ENCODE measurements at places on chromosomes 7 and 10.

- no peak for DNase-seq
Observed at GRCh38 chr7:84744385-84744784, 442.5 kb downstream of the SEMA3D start.

- DNase-seq = no peak
Observed at GRCh38 chr7:127254163-127254684, 1.5 kb upstream of the GRM8 start.

GRCh38 chr7:124603066-124603465 lies 162.5 kb downstream of the GPR37 start:
- DNase-seq = no peak

DNA sequence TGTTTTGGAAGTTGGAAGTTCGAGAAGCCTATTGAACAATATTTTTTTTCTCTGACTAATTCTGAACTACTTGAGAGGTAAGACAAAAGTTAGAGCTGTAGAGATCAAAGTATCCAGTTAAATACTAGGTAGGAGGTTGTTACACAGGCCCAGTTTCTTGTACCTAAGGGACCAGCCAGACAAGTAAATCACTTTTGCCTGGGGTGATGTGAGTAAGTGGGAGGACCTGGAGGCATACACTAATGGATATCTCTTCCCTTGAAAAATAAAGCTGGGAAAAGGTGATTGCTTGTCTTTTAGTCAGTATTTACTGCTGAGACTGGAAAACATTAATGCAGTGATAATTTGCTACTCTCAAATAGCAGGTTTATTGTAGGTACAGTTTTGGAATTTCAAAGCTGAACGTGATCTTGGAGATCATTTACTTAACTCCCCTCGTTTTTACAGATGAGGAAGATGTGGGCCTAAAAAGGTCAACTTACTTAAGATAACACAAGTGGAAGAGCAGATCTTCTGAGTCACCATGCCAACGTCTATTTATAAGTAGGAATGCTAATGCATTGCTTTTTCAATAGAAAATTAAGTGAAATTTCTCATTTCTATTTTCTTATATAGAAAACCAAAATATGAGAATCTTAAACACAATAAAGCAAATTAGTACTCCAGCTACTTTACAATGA lies 181.3 kb downstream of the PPP1R9A start:
- no peak for DNase-seq

GRCh38 chr7:148706368-148706767 lies 7.7 kb downstream of the CUL1 start:
- no peak for DNase-seq

DNA sequence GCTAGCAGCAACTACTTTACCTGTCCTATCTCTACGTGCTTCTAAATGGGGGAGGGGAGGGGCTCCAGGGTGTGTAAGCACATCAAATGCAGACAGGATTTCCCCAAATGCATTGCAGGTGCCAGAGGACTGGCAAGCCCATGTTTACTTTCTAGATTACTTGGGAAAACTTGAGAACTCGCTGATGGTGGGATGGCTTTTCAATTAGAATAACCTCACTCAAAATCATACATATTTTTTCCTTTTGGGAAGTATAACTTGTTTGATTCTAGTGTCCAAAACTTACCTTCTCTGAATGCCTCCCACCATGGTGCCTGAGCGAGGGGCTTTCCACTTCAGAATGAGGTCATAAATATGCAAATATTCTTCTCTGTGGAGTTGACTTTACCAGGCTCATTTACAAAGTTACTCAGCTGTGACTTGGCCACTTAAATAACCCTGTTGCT lies 191.3 kb upstream of the RHOBTB1 start:
- DNase-seq = no peak

- no peak for DNase-seq
Observed at GRCh38 chr7:71769326-71769725, 637.4 kb downstream of the GALNT17 start.

- DNase-seq = no peak
Observed at GRCh38 chr10:74329873-74330272, 178.9 kb downstream of the ADK start.

DNA sequence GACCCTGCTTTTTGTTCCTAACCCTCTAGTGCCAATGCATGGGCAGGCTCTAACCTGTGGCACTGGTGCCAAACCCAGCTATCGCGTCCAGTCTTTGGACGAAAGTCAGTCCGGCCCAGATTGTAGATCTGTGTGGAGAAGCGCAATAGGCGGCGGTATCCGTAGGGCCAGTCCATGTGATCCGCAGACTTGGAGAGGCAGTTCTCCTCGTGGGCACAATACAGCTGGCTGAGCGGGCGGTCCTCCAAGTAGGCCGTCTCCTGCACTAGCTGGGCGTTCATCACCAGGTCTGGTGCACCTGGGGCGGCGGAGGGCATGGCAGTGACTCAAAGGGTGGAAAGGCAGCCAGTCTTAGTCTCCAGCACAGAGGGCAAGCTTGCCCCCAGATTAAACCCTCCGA lies 14.5 kb downstream of the LOXL4 start:
- no peak for DNase-seq

GRCh38 chr7:144653449-144653848 lies 182.4 kb downstream of the TPK1 start:
- no peak for DNase-seq

DNA sequence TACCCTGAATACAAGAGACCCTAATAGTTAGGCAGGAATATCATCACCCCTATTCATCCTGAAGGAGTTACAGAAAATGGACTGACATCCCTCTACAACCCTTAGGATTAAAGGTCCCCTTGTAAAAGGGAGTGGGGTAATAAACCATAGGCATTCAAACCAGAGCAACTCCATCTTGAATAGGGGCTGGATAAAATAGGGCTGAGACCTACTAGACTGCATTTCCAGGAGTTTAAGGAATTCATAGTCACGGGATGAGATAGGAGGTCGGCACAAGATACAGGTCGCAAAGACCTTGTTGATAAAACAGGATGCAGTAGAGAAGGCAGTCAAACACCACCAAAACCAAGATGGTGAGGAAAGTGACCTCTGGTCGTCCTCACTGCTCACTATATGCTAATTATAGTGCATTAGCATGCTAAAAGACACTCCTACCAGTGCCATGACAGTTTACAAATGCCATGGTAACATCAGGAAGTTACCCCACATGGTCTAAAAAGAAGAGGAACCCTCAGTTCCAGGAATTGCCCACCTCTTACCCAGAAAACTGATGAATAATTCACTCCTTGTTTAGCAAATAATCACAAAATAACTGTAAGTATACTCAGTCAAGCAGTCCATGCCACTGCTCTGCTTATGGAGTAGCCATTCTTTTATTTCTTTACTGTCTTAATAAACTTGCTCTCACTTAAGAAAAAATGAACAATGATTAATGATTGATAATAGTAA lies 37.2 kb downstream of the CUBN start:
- no peak for DNase-seq

DNA sequence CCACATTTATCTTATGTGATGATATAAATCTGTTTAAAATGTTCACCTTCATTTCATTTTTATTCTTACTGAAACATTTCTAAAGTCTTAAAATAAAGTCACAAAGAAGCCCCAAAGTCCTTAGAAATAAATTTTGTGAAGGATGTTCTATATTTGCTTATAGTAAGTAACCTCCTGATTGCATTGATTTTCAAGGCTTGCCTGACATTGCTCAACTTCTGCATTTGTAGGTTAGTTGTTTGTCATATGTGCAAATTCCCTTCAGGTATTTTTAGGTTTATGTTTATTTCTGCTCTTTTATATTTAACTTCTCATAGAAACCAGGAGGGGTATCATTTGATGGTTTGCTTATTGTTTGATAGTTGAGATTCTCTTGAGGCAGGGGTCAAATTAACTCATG lies 417.8 kb downstream of the ARL4A start:
- DNase-seq = no peak

GRCh38 chr7:73865738-73866445 lies 4.9 kb downstream of the TMEM270 start:
- DNase-seq = no peak

DNA sequence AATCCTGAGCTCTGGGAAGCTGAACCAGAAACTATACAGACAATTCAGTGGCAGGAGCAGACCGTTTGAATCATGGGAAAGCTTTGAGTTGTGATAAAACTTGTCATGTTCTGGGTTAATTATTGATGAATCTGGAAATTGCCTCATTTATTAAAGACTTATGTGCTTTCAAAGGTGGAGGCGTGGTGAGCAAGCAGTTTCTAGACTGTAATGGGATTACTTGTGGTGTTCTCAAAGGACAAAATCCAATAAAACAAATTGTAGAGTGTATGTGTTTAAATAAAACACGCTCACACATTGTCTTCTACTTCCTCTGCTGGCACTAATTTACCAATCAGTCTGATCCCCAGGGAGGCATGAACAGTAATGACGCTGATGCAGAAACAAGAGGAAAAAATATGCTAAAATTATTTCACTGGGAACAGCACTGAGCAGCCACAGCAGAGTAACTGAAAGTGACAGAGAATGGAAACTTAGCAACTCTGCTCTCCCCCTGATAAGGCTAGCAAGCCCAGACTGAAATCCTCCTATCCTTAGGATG lies 25.1 kb downstream of the PARD3 start:
- no peak for DNase-seq

GRCh38 chr7:92698237-92698841 lies 108.1 kb upstream of the FAM133B start:
- DNase-seq = peak; percentile 13

- no peak for DNase-seq
Observed at GRCh38 chr10:44724415-44725174, 186.5 kb upstream of the TMEM72 start.

GRCh38 chr10:94178475-94179253 lies 184.1 kb downstream of the NOC3L start:
- DNase-seq = no peak

DNA sequence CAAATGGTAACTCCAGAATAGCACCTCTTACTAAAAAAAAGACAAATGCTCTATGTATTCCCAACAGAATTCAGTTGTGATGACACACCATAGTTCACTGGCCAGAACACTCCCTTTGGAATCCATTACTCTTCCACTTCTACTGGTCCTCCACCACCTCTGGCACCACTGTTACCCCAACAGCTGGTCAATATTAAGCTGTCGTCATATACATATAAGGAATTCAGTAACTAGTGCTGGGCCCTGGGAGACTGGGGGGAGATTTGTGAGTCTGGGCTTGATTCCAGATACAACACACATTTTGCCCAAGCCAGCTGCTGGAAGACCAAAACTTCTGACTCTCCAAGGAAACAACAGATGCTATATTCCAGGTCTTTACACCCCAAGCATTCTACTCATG lies 26.0 kb upstream of the ITGA8 start:
- DNase-seq = no peak

- no peak for DNase-seq
Observed at GRCh38 chr7:114047889-114048288, 129.1 kb upstream of the PPP1R3A start.

DNA sequence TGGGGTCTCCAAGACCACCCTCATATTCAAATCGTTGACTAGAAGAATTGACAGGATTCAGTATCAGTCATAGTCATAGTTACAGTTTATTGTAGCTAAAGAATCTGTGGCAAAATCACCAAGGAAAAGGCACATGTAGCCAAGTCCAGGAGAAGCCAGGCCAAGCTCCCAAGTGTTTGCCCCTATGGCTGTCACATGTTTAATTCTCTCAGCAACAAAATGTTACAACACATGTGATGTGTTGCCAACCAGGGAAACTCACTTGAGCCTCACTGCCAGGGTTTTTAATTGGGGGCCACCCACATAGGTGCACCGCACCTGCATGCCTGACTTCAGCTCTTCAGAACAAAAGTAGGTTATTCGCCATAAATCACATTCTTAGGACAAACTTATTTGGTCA lies 1030.9 kb upstream of the CELF2 start:
- DNase-seq = no peak

GRCh38 chr7:22861576-22861975 lies 38.9 kb upstream of the TOMM7 start:
- no peak for DNase-seq

- no peak for DNase-seq
Observed at GRCh38 chr10:112801004-112801403, 149.0 kb upstream of the TCF7L2 start.

DNA sequence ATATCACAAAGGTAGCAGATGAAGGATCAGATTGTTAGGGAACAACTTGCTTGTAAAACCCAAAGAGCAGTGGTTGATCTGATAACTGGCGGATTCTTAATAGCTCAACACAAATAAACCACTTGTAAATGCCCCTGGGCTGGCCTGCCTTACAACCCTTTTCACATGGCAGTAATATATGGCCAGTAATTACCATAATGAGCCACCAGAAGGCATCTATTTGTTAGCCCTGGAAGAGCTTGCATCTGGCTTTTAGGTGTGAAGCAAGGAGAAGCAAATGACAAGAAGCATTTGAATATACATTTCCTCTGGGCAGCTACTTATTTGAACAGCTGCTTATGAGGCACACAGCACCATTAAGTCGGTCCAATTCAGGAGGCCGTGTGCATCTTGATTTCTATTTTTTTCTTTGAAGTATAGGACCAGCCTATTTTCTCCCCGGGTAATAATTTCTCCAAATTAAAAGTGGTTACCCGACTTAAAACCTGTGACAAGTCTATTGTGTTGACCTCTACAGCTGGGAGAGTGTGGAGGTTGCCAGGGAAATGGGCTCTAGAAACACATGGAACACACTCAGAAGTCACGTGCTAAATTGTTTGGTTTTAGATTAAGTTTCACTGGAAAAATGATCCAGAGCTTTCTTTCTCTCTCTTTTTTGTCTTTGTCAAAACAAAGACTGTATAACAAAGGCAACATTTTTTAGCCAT lies 113.4 kb downstream of the SEM1 start:
- DNase-seq = no peak

DNA sequence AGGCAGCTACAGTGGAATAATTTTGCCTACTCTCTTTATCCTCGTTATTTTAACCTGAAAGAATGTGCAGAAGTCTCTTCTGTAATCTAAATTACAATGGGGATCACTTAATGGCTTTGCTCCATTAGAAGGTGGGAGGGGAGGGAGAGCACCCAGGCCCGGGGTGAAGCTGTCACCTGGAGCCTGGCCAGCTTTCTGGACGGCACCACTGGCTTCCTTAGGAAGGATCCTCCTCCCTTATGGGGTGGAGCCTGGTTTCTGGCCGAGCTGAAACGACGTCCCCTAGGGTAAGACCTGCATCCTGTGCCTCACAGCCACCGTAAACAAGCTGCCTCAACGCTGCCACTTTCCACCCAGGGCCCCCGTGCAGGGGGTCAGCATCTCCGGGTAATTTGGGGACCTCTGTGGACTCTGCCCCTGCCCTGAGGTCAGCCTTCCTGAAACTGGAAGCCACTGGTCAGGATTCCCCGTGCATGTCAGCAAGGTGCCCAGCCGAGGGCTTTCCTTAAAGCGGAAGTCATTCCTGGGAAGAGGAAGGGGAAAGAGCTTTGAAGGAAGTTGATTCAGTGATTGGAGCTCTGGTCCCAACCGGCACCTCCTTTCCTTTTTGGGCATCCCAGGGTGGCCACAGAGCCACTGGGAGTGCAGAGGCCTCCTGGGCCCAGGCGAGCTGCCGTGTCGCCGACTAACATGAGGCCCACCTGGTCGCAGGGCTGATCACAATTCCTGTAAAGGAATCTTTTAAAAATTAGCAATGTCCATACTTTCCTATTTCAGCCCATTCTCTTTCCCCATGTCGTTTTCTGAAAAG lies 569.1 kb downstream of the DNAJB6 start:
- DNase-seq = no peak

DNA sequence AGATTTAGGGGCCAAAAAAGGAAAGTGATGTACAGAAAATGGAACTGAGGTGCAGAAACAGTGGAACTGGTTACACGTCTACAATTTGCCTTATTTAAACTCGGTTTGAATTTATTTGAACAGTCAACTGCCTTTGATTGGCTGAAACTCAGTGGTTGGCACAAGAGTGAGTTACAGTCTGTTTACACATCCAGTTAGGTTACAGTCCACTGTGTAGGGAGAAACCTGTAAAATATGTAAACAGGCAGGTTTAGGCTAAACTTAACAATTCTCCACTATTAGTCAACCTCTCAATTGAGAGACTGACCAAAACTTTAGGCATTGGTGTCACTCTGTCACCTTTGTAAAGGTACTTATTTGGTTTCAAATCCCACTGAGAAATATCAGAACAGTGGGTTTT lies 40.3 kb upstream of the RELN start:
- no peak for DNase-seq

Measured in nucleus accumbens (tissue), 56 donors.